ENCODE measurements at places on chromosomes 3 and 15. TPM values are rescaled to one million over a fixed set of nuclear protein-coding genes. Genes with fewer than 3 reads are reported as not detected.

DNA sequence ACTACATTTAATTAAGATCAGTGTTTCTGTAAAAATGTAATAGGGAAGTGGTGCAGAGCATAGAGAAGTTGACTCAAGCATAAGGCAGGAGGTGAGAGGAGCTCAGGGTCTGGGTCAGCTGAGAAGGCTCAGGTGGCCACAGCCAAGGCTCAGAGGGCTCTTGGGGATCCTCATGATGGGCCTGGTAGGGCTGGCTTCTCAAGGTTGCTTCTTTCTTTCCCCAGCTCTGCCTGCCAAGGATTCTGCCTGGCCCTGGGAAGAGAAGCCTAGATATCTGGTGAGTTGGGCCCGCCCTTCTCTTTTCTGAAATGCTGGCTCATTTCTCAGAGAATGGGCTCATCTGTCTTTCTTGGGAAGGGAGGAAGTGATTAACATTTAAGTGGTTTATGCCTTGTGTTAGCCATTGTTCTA, 6.5 kb downstream of the ZNF589 start:
- H3K4me1 ChIP-seq = no peaks in the 10 kb centered on the region
- H3K27ac ChIP-seq = no peak overlapping the region
- H3K36me3 ChIP-seq = peaks cover 3% of the 10 kb centered on the region
- H3K27me3 ChIP-seq = no peaks in the 10 kb centered on the region
- no peak overlapping the region for H3K4me3 ChIP-seq
- no peak for DNase-seq

GRCh38 chr3:110754212-110754916, 317.3 kb upstream of the NECTIN3 start:
- no peak for DNase-seq
- H3K27me3 ChIP-seq = no peaks in the 10 kb centered on the region
- H3K4me3 ChIP-seq = no peak overlapping the region

- H3K4me3 ChIP-seq = no peak overlapping the region
- H3K27ac ChIP-seq = no peak overlapping the region
- no peak for DNase-seq
- no peaks in the 10 kb centered on the region for H3K36me3 ChIP-seq
- no peaks in the 10 kb centered on the region for H3K27me3 ChIP-seq
- H3K4me1 ChIP-seq = no peaks in the 10 kb centered on the region
Observed at GRCh38 chr15:49715211-49715610, 94.4 kb downstream of the DTWD1 start.

DAZL gene
- polyA plus RNA-seq = not detected

DNA sequence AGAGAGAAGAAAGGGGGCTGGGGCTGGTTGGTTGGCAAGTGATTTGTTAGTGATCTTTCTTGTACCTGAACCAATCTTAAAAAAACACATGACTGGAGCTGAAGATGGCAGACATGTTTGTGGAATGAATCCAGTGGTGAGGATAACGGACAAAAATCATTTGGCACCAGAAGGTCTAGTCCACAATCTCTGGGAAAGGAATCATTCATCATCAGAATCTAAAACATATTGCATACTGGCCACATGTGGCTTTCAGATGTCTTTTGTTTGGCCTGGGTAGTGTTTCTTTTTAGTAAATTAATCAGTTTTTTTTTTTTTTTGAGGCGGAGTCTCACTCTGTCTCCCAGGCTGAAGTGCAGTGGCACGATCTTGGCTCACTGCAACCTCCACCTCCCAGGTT, 5.0 kb downstream of the NEK11 start:
- no peaks in the 10 kb centered on the region for H3K27me3 ChIP-seq
- no peaks in the 10 kb centered on the region for H3K4me1 ChIP-seq
- DNase-seq = no peak
